ENCODE measurements at places on chromosomes 2 and 18. TPM values are rescaled to one million over a fixed set of nuclear protein-coding genes. Genes with fewer than 3 reads are reported as not detected.

Gene TRPM8
- not detected for total RNA-seq

DNA sequence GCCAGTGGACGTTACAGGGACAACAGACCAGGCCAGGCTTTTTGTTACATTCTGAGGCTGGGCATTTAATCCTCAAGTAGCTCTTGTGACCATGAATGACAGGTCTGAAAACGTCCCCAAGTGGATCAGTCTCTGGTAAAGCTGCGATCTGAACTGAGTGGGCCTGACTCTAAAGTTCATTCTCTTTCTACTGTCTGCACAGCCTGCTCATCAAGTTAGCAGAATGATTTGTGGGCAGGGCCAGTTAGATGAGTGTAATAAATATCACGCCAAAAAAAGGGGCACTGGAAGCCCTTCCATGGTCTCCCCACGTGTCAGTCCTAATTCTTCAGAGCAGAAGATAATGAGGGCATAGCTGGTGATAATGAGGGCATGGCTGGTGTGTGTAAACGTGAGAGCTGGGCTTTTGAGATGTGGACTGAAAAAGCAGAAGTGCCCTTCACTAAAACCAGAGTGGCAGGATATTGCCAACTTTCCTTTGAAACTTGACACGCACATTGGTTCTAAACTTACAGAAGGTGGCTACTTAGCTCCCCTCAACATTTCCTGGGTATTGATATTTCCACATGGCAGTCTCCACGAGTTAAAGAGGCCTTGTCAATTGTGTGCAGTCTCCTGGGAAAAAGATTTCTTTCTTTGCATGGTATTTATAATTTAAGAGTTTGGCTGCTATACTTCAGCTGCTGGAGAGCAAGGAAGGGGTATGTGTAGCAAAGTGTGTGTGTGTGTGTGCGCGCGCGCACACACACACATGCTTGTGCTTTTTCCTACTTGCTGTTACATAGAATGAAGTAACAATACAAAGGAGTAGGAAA lies 72.7 kb upstream of the LYPD6B start:
- H3K36me3 ChIP-seq: peaks cover 2% of the 10 kb centered on the region
- no peak for DNase-seq
- no peaks in the 10 kb centered on the region for H3K27me3 ChIP-seq

DNA sequence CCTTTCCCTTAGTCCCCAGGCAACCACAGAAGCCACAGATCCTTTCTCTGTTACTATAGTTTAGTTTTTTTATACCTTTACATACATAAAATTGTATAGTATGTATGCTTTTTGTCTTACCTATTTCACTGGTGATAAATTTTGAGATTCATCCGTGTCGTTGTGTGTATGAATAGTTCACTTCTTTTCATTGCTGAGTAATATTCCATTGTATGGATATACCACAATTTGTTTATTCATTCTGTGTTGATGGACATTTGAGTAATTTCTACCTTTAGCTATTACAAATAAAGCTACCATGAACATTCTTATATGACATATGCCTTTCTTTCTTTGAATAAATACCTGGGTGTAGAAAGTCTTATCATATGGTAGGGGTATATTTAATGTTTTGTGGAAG lies 102.8 kb upstream of the CERS6 start:
- peaks cover 22% of the 10 kb centered on the region for H3K4me1 ChIP-seq
- H3K27ac ChIP-seq: no peak overlapping the region
- no peaks in the 10 kb centered on the region for H3K36me3 ChIP-seq
- H3K4me3 ChIP-seq: no peak overlapping the region
- DNase-seq: no peak
- H3K27me3 ChIP-seq: no peaks in the 10 kb centered on the region

DNA sequence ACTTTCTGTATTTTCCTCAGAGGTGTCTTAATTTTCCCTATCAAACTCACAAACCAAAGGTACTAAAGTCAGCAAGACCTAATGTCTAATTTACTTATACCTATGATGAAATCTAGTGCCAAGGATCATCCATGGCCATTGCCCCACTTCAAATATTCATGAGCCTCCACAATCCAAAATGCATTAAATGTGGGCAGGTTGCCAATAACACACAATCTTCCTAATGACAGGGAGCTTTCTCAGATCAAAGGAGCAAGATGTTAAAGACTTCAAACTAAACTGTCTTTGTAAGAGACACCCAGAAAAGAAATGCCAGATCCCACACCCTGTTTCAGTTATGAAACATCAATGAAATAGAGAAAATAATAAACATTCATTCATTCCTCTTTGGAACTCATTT lies 143.2 kb downstream of the TMEFF2 start:
- H3K4me1 ChIP-seq: no peaks in the 10 kb centered on the region
- DNase-seq: no peak
- no peak overlapping the region for H3K27ac ChIP-seq
- no peak overlapping the region for H3K4me3 ChIP-seq

Gene MGAT4A
- total RNA-seq: 73.4 TPM

- H3K36me3 ChIP-seq: no peaks in the 10 kb centered on the region
- DNase-seq: no peak
- no peaks in the 10 kb centered on the region for H3K27me3 ChIP-seq
- H3K4me1 ChIP-seq: no peaks in the 10 kb centered on the region
- H3K27ac ChIP-seq: no peak overlapping the region
- H3K4me3 ChIP-seq: no peak overlapping the region
Observed at GRCh38 chr18:34514238-34514637, 195.9 kb upstream of the DTNA start.

- DNase-seq: no peak
- peaks cover 24% of the 10 kb centered on the region for H3K4me1 ChIP-seq
- H3K4me3 ChIP-seq: peak overlapping the region; percentile 12
- H3K27me3 ChIP-seq: peaks cover 68% of the 10 kb centered on the region
- H3K36me3 ChIP-seq: peaks cover 9% of the 10 kb centered on the region
- no peak overlapping the region for H3K27ac ChIP-seq
Observed at GRCh38 chr2:199461711-199462346, 4.1 kb upstream of the SATB2 start.

DNA sequence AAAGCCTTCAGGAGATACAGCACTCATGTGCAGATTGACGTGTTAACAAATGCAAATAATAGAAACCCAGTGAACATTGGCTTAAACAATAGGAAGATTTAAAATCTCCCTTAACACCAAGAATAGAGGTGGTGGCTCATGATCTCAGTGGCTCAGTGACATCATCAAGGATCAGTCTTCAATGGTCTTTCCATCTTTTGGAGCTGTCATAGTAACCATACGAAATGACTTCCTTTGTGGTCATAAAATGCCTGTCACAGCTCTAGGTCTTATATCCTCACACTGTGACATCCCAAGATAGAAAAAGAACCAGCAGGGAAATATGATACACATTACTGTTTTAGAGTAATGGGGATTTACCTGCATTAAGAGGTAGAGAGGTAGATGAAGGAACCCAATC lies 59.6 kb upstream of the ACKR3 start:
- H3K27me3 ChIP-seq: peaks cover 39% of the 10 kb centered on the region
- no peak for DNase-seq
- H3K4me1 ChIP-seq: peaks cover 15% of the 10 kb centered on the region
- no peaks in the 10 kb centered on the region for H3K36me3 ChIP-seq
- H3K27ac ChIP-seq: no peak overlapping the region

Gene SAG
- total RNA-seq: not detected

DNA sequence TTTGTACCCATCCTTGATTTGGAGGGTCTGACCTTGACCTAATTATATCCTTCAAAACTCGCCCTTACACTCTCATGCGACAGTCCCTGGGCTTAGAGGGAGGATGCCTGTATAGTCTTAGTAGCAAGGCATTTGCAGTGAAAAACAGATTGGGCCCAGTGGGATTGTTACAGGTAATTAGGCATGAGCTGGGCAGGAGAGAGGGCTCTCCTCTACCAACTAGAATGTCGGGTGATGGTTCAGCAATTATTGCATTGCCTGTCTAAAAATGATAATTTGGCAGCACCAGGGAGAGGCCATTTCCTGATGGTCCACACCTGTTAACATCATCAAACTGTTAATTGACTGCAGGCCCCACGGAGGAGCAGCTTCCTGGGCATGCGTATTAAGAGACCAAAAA lies 32.4 kb downstream of the COMMD1 start:
- H3K27me3 ChIP-seq: no peaks in the 10 kb centered on the region
- DNase-seq: no peak
- H3K27ac ChIP-seq: no peak overlapping the region

DNA sequence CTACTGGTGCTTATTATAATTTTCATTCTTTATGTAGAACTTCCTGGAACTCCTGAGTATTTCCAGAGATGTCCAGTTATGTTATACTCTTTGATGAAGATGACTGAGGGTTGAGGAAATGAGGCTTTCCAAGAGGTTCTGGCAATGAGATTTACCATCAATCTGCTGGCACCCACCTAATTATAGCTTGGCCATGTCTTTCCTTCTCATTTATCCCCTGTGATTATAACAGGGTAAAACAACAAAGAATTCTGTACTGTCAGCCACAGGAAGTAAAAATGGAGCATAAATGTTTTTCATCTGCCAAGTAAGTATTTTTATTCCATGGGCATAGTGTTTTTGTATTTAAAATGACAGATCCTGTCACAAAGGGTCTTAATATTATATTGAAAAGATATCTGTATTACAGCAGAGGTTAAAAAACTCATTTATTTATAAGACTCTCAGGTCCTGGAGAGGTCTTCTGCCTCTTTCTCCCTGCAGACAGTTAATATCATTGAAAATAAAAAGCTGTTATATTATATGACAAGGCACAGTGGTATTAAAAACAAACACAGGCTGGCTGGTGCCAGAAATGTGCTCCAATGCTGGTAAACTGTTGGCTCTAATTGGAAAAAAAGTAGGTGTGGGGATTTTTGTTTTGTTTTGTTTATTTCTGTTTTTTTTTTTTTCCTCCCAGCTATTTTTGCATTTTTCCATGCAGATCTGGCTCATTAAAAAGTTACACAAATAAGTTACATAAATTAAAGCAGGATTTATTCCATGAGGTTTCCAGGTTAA lies 1764.1 kb upstream of the CELF4 start:
- H3K36me3 ChIP-seq: no peaks in the 10 kb centered on the region
- H3K27ac ChIP-seq: no peak overlapping the region
- no peak overlapping the region for H3K4me3 ChIP-seq
- H3K27me3 ChIP-seq: no peaks in the 10 kb centered on the region
- no peaks in the 10 kb centered on the region for H3K4me1 ChIP-seq

Measured in activated CD8-positive, alpha-beta T cell treated with anti-CD3 and anti-CD28 coated beads, Interleukin-2, amount 10 ng/mL, durations not matched to agents 7 days and 5 days (primary cell).